Left cardiac atrium (tissue), 4 donors: ENCODE measurements at places on chromosomes 5 and 9. TPM values are rescaled to one million over a fixed set of nuclear protein-coding genes. Genes with fewer than 3 reads are reported as not detected.

DNA sequence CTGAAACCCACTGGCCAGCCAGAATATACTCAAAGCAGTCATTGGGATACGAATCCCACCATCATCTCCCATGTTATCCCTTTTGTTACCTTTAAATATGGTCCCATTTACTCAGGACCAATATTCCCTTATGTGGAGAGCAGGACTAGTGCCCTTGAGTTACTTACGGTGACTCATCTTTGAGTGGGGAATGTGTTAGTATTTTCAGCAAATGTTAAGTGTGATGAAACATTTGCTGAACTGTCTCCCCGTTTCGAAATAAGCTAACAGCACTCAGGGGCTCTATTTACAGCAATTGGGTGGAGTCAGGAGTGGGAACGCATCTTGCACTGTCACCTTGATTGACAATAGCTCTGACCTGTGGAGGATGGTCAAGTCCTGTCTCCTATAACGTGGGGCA lies 67.4 kb downstream of the CTSL start:
- DNase-seq, result no peak

DNA sequence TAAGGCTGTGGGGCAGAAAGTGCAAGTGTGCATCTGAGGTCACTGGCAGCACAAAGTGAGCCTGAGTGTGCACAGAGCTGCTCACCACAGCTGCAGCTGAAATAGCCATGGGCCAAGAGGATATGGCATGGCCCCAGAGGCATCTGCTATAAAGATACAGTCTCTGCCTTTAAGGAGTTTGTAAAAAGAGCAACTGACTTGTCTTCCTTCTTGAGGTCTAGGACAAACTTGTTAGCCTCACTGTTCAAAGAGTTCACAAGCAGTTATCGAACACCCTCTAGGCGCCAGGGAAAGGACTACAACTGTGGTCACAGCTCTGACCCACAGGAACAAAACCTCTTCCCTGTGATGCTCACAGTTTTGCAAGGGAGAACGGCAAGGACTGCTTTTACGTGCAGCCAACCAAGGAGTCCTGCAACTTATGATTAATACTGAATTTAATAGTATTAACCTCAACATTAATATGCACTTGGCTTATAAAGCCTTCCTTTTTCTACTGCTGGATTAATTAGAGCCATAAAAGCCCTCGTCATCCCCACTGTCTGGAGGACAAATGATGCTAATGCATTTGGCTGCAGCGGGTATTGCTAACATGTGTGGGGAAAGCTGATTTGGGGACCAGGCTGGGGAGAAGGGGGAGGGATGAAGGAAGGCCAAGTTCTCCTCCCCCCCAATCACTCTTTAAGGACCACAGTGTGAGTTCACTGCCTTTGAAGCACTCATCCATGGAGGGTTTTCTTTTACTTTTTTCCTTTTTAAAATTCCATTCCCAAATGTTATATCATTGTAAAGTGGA lies 189.8 kb upstream of the TRIM32 start:
- no peak for DNase-seq

GRCh38 chr9:87664153-87665060 lies 61.5 kb upstream of the CTSL start:
- DNase-seq, result no peak

- no peak for DNase-seq
Observed at GRCh38 chr9:116049456-116049855, 104.1 kb upstream of the PAPPA start.

- DNase-seq, result no peak
Observed at GRCh38 chr5:150167908-150168307, 1.3 kb downstream of the CDX1 start.

DNA sequence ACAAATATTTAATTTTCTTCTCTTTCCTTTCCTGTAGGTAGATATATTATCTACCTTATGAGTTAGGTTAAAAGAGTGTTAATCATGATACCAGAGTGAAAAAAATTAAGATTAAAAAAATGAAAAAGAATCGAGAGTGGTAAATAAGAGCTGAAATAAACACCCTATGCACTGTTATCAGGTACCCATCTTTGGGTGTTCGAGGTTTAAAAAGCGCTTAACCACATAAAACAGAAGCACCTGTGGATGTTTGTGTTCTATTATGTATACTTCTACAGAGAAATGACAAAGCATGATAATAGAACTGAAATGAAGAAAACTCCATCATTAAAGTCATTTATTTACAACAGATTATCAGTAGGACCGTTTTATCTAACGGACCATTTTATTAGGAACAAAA lies 25.7 kb upstream of the GCNT4 start:
- DNase-seq, result no peak

GRCh38 chr5:32358611-32359010 lies 45.9 kb upstream of the MTMR12 start:
- DNase-seq, result no peak

GRCh38 chr5:157308836-157309465 lies 43.0 kb downstream of the CYFIP2 start:
- no peak for DNase-seq

DNA sequence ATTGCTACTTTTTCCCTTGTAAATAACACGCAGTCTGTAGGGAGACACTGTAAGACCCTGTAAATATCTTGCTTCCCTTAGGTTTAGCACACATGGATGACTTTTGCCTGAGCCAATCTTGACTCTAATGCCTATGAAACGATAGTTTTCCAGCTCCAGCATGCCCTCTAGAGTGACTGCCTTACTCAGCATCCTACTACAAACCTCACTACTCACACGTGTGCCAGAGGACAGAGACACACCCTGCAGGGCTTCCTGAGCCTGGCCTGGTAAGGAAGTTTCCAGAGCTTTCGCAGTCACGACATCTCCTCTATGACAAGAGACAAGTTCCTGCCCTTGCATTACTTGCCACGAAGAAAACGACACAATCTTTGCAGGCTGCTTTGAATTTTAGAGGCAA lies 138.1 kb downstream of the ATPSCKMT start:
- DNase-seq, result no peak

- DNase-seq, result no peak
Observed at GRCh38 chr9:89839952-89840351, 235.1 kb downstream of the GADD45G start.

- no peak for DNase-seq
Observed at GRCh38 chr5:111135946-111136345, 43.8 kb downstream of the WDR36 start.

GRCh38 chr9:114616684-114617520 lies 5.8 kb downstream of the TMEM268 start:
- peak; percentile 66 for DNase-seq

GRCh38 chr5:42499016-42499415 lies 75.8 kb downstream of the GHR start:
- no peak for DNase-seq

DNA sequence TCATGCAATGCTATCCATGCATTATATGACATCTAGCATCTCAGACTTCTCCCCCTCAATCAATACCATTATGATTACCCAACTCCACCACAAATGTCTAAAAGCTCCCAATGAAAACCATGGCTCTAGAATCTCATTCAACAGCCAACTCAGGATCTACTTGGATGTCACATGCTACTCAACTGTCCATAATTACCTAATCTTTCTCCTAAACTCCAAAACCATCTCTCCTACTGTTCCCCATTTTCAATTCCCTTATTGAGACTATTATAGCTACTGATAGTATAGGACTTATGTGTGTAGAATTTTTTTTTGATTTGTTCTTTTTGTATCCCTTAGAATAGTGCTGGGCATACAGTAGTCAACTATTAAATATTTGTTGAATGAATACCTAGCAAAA lies 8.2 kb upstream of the STRBP start:
- DNase-seq, result no peak

DNA sequence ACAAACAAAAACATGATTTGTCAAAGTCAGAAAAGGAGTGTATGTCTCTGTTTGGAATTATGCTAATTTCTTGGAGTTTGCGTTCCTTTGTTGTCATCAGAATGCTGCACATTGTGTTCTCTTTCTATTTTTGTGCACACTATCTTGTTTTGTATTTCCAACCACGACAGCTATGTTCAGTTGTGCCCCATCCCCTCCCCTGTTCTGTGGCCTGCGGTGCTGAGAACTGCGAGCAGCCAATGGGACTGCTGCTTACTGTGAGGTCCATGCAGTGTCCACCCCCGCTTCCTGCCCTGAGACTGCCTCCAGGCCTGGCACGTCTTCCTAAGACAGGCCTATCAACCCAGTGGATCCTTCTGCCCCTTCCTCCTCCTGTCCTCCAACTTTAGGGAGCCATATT lies 76.8 kb downstream of the PALM2AKAP2 start:
- DNase-seq, result peak; percentile 79

GRCh38 chr5:75536147-75536546 lies 24.5 kb downstream of the POLK start:
- DNase-seq, result no peak

DNA sequence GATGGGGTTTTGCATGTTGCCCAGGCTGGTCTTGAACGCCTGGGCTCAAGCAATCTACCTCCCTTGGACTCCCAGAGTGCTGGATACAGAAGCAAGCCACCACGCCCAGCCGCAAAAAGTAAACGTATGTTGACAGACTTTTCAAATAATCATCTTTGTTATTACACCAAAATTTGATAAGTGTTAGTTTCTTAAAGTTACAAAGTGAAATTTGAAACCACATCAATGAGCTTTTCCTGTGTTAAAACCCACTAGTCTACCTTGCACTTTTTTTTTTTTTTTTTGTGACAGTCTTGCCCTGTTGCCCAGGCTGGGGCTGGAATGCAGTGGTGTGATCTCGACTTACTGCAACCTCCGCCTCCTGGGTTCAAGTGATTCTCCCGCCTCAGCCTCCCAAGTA lies 29.9 kb downstream of the SPACA9 start:
- DNase-seq, result no peak

DNA sequence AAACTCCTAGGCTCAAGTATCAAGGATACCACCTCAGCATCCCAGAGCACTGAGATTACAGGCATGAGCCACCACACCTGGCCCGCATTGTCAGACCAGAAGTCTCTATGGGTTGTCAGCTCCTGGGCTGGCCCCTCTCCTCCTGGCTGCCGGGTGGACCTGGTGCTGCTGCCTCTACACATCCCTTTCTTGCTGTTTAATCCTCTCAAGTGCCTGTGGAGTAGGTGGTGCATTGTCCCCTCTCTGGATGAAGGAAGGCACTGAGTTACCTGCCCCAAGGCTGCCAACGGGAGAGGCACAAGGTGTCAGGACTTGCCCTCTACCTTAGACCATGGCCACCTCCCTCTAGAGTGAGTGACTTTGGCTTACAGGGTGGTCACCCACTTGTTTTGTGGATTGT lies 37.4 kb downstream of the PHF2 start:
- DNase-seq, result no peak

GRCh38 chr5:171635561-171636245 lies 149.9 kb upstream of the SMIM23 start:
- no peak for DNase-seq

GRCh38 chr9:128361296-128361985 lies 9.7 kb upstream of the URM1 start:
- no peak for DNase-seq

DNA sequence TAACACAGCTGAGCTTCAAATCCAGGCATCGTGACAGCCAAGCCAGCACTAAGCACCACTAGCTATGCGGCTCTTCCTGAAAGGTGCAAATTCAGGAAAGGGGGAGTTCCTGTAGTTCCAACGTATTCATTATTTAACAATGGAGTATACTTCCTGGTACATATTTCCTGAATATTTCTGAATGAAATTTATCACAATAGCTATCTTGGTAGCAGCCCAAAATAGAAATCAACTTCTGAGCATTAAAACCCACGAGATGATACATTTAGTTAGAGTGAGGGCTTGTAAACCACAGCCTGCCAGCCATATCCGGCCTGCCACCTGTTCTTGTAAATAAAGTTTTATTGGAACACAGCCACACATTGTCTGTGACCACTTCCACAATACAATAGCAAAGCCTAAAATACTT lies 109.7 kb upstream of the RETREG1 start:
- no peak for DNase-seq

DNA sequence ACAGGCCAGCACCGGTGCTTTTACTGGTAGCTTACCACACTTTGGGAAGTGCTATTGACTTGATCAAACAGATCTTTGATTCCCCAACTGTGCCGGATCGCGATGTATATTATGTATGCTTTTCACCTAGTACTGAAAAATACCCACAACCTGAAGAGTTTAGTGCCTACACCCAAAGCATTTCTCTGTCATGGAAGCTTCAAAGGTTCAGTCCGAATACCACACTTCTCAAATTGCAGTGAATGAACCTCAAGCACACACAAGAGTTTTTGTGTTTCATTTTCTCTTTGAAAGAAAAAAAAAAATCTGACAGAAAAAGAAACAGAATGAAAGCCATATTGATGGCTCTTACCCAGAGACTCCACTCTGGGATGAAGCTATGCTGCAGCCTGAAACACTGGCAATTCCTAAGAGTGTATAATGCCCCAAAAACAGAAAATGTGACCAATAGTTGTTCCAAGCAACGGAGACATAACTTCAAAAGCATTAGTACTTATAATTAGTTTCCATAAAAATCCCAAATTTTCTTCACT lies 100.9 kb downstream of the EBF1 start:
- DNase-seq, result no peak

GRCh38 chr9:37683531-37684371 lies 33.0 kb downstream of the FRMPD1 start:
- DNase-seq, result no peak

- no peak for DNase-seq
Observed at GRCh38 chr5:56565644-56566043, 249.7 kb upstream of the MAP3K1 start.

GRCh38 chr5:89396278-89396954 lies 513.4 kb upstream of the MEF2C start:
- DNase-seq, result no peak

GRCh38 chr5:140023611-140024191 lies 19.4 kb downstream of the NRG2 start:
- DNase-seq, result no peak

GRCh38 chr5:97580746-97581145 lies 397.7 kb upstream of the RIOK2 start:
- no peak for DNase-seq

DNA sequence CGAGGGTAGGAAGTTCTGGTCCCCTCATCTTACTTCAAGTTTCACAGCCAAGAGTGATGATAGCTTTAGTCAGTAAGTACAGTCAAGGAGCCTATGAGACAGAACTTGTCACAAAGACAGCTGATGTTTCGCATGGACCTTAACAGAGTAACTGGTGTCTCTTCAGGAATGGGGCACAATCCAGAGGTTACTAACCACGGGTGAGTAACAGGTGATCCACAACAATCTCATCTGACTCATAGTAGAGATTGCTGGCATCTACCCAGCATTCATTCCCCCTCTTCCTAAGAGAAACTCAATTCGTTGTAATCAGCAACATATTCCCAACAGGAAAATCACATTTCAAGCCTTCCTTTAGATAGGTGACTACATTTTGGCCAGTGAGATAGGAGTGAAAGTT lies 126.7 kb downstream of the SNX18 start:
- DNase-seq, result no peak

The FBP1 gene
- 3.5 TPM for total RNA-seq

The HTR4 gene
- 4.7 TPM for total RNA-seq

The IFNB1 gene
- total RNA-seq, result not detected

The TRPM6 gene
- total RNA-seq, result 0.44 TPM

The SLC36A2 gene
- not detected for total RNA-seq

The UGCG gene
- total RNA-seq, result 12.7 TPM

The SYK gene
- 5.6 TPM for total RNA-seq

The TTC39B gene
- total RNA-seq, result 2.9 TPM

The IFNA2 gene
- not detected for total RNA-seq

The PCDHAC1 gene
- 1.0 TPM for total RNA-seq

The PLPPR1 gene
- total RNA-seq, result 0.18 TPM

The WNT8A gene
- total RNA-seq, result not detected

The ZNF366 gene
- total RNA-seq, result 9.1 TPM

The PDE6A gene
- total RNA-seq, result not detected

The STPG3 gene
- not detected for total RNA-seq

The RARS1 gene
- total RNA-seq, result 53.0 TPM
